ENCODE measurements at places on chromosomes 5 and 9. TPM values are rescaled to one million over a fixed set of nuclear protein-coding genes. Genes with fewer than 3 reads are reported as not detected.

DNA sequence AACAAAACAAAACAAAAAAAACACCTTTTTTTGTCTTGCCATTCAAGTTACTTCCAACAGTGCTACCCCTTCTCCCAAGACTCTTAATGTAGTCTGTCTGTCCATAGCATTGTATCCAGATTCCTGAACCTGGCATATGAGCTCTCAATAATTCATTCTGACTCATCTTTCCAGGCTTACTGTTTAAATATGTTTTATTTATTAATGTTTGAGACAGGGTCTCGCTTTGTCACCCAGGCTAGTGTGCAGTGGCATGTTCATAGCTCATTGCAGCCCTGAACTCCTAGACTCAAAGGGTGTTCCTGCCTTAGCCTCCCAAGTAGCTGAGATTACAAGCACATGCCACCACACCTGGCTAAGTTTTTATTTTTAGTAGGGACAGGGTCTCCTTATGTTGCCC, 208.0 kb upstream of the DMRT1 start:
- DNase-seq, result no peak

GRCh38 chr5:144812763-144813162, 642.1 kb downstream of the KCTD16 start:
- DNase-seq, result no peak

GRCh38 chr5:130222573-130222972, 318.3 kb downstream of the CHSY3 start:
- DNase-seq, result no peak

- no peak for DNase-seq
Observed at GRCh38 chr5:112930082-112930344, 8.0 kb upstream of the REEP5 start.

GRCh38 chr5:97250113-97250512, 67.1 kb upstream of the RIOK2 start:
- DNase-seq, result no peak

- DNase-seq, result peak; percentile 7
Observed at GRCh38 chr9:107866711-107867311, 377.2 kb upstream of the KLF4 start.

Gene TMC1
- total RNA-seq, result not detected

DNA sequence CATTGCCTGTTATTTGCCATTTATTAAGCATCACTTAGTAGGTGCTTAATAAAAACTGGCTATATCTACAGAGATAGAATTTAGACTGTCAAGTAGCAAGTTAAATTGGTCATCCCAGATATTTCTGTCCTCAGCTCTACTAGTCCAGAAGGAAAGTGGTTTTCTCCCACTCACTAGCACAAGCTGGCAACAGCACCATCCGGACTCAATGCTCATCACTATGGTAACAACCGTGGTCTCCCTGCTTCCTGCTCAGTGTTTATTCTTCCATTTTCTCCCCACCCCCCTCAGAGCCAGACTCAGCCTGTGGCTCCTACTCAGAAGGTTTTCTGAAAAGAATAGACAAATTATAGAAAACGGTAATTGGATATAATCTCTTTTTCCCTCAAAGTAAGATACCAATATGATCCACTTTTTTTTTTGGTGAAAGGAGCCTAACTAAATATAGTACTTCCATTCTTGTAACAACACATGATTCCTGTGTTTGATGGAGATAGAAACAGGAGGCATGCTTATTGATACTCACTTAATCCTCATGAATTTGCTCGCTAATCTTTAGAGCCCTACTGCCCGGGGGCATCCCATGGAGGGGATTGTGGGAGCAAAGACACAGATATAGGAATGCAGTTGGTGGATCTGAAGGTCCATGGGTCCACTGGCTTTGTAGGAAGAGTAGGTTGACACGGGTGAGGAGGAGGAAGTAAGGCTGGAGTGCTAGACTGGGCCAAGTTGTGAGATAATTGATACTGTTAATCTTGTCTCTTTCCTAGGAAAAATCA, 191.4 kb downstream of the MAN2A1 start:
- DNase-seq, result no peak

Gene HAVCR1
- total RNA-seq, result 0.29 TPM

Gene AIF1L
- total RNA-seq, result 58.4 TPM

Gene IFNA13
- total RNA-seq, result not detected

DNA sequence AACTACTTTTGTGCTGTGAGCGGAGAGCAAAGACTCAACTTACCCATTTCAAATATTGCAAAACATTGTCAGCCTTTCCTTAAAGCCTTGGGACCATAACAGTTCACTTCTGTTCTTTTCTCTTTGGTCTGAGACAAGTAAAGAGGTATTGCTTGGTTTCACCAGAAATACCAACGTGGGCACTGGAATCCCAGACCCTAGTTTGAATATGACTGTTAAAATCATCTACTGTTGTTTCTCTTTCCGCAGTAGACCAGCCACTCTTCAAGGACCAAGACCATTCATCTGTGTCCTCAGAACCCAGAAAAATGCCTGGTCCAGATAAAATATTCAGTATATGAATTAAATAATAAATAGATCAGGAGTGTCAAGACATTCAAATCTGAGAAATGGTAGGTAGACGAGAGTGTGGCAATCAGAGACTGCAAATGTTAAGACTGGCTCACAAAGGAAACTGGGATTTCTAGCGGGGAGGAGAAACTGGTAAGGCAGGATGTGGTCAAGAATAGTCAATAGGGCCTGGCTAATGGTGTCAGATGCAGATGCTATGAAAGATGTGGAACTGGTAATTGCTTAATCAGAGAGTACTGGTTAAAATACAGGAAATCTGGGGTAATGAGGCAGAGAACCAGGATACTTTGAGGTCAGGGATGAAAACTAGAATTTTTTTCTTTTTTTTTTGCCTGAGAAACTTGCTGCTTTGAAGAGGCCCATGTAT, 82.1 kb upstream of the IL33 start:
- DNase-seq, result peak; percentile 47

GRCh38 chr5:167573370-167574127, 717.9 kb upstream of the WWC1 start:
- DNase-seq, result peak; percentile 28

GRCh38 chr9:78030553-78031443, 813 bp downstream of the GNAQ start:
- no peak for DNase-seq

Gene SLC28A3
- 0.75 TPM for total RNA-seq

- DNase-seq, result no peak
Observed at GRCh38 chr9:27589462-27589861, 16.2 kb upstream of the C9orf72 start.

DNA sequence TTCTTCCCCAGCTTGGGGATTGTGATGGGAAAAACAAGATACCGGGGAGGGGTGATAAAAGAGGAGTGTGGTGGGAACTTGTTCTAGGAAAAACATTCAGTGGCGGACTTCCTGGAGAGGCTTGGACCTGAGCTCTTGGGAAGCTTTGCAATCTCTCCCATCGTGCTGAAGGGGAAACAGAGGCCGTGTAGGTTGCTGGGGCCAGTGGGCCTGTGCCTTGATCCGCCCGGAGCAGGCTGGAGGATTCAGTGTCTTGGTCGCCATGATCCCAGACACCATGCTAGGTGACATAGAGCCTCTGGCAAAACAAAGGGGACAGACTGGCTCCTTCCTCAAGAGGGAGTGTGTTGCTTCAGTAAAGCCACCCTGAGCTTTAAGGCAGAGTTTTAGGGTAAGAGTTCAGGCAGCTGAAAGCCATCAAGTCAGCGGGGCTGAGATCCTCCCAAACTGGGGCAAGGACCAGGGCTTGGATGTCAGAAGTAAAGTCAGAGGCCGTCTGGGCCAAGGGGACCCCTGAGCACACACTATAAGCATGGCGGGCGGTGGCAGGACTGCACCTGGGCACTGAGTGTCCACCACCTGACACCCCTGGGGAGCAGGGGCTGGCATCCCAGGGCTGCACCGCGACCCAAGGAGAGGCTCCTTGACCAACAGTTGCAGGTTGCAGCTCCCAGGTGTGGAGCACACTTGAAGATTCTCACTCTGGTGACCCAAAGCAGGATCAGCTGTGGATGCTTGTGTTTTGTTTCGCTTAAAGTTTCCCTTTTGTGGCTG, 44.7 kb downstream of the TRIP13 start:
- DNase-seq, result no peak

GRCh38 chr5:92801911-92802310, 779.1 kb downstream of the NR2F1-AS1 start:
- no peak for DNase-seq

GRCh38 chr9:6827439-6828145, 69.8 kb downstream of the KDM4C start:
- no peak for DNase-seq

GRCh38 chr9:95129476-95130291, 187.8 kb downstream of the FANCC start:
- no peak for DNase-seq

DNA sequence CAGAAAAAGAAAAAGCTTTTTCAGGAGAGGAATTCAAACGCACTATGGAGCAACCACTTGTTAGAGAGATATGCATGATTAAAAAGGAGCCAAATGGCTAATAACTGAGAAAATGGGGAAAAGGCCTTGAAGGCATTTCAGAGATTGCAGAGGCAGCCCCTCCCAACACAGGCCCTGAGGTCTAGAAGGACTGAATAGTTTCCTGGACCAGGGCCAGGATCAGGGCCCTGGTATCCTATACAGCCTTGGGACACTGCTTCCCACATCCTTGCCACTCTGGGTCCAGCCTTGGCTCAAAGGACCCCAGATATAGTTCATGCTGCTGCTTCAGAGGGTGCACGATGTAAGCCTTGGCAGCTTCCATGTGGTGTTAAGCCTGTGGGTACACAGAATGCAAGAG, 20.7 kb upstream of the FEM1C start:
- no peak for DNase-seq

Gene GLRA1
- not detected for total RNA-seq

DNA sequence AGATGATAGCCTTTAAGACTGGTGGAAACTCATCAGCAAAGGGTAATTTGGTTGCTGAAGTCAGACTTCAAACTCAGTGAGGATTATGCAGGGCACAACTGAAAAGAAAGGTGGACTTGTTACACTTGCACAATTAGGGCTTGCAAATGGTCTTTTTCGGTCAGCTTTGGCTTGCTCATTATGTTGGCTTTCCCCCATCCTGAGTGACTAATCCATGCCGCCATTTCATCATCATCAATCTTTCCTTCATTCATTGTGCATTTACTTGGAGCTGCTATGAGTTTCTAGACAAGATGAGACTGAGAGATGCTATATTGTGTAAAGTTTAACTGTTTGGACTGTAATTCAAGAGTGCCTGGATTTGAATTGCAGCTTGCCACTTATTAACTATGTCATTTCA, 134.8 kb upstream of the PPP1R2B start:
- no peak for DNase-seq

GRCh38 chr9:123528501-123528900, 172.5 kb downstream of the CRB2 start:
- DNase-seq, result no peak

- no peak for DNase-seq
Observed at GRCh38 chr5:10936081-10936855, 175.2 kb upstream of the DAP start.

- DNase-seq, result no peak
Observed at GRCh38 chr5:61020415-61020814, 75.4 kb downstream of the NDUFAF2 start.

- no peak for DNase-seq
Observed at GRCh38 chr9:96413302-96414221, 4.6 kb downstream of the ZNF367 start.

DNA sequence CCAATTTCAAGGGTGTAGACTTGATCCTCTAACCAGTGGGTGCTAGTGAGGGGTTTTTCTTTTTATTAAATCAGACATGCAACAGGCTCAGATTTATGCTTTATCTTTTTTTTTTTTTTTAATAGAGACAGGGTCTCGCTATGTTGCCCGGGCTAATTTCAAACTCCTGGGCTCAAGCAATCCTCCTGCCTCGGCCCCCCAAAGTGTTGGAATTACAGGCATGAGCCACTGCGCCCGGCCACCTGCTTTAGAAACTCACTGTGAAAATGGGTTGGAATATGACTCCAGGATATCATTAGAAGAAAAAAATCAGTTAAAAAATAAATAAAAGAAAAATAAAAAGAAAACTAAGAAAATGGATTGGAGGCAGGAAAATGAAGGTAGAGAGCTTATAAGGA, 50.7 kb downstream of the STOM start:
- no peak for DNase-seq

Gene CBY3
- total RNA-seq, result not detected

GRCh38 chr5:42306287-42306686, 117.0 kb upstream of the GHR start:
- DNase-seq, result no peak

DNA sequence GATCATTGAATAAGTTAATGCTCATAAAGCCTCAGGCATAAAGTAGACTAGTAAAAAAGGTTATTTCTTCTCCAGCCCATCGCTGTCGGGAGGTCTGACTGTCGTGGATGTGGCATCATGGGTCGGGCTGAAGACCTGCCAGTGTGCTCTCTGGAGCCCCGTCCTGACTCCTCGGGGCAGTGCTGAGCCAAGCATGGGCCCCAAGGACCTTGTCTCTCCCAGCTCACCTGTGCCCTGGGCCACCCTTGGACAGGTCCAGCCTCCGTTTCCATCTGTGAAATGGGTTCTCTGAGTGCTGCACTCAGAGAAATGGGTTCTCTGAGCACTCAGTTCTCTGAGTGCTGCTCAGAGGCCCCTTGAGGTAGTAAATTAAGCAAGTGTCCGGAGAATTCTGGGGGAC, 269.0 kb downstream of the GADD45G start:
- no peak for DNase-seq

- DNase-seq, result no peak
Observed at GRCh38 chr5:59810041-59810440, 83.5 kb downstream of the PDE4D start.

Gene SLC4A9
- total RNA-seq, result not detected

DNA sequence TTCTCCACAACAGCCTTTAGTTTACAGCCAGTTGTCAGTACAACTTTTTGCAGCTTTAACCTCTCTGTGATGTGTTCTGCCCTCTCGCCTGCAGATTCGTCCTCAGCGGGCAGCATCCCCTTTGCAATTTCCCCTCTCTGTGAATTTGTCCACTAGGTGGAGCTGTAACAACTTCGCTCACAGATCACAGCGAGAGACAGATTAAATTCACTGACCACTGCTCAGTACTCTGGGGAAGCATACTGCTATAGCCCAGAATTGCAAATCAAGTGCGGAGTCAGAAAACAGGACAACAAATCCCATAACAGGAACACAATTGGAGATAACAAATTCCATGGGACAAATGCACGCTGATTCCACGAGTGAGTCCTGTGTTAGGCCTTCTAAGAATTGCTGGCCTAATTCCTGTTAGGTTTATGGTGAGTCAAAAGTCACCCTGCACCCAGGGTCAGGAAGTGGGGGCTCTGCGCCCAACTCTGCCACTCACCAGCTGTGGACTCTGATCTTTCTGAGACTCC, 2124.9 kb downstream of the MAT2B start:
- DNase-seq, result peak; percentile 16

Gene DRD1
- total RNA-seq, result not detected

DNA sequence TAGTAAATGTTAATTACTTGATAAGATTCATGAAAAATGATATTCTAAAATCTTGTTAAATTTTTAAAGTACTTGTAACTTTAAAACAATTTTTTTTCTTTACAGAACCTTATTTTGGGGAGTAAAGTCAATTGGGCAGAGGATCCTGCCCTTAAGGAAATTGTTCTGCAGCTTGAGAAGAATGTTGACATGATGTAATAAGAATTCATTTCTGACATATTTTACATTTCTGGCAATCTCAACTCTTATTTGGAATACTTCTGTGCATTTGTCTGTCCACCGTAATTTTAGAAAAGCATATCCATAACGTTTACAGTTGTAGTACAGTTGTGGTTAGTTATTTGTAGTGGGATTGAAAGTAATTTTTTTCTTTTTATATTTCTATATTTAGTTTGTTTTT, 20.2 kb downstream of the CENPH start:
- no peak for DNase-seq

GRCh38 chr5:74199005-74199404, 441.5 kb downstream of the ENC1 start:
- no peak for DNase-seq

Measured in kidney epithelial cell (primary cell).